ENCODE measurements at places on chromosomes 11 and 22.

- DNase-seq: no peak
Observed at GRCh38 chr11:3015796-3016195, 23.7 kb upstream of the NAP1L4 start.

GRCh38 chr11:34132261-34132965 lies 27.0 kb downstream of the NAT10 start:
- DNase-seq: no peak

- peak; percentile 46 for DNase-seq
Observed at GRCh38 chr11:89490981-89491690, at the start of gene NOX4. Gene NOX4, minus strand, starts transcription at chr11:89491375. Its CDS starts 129 bp downstream, at chr11:89491246.

DNA sequence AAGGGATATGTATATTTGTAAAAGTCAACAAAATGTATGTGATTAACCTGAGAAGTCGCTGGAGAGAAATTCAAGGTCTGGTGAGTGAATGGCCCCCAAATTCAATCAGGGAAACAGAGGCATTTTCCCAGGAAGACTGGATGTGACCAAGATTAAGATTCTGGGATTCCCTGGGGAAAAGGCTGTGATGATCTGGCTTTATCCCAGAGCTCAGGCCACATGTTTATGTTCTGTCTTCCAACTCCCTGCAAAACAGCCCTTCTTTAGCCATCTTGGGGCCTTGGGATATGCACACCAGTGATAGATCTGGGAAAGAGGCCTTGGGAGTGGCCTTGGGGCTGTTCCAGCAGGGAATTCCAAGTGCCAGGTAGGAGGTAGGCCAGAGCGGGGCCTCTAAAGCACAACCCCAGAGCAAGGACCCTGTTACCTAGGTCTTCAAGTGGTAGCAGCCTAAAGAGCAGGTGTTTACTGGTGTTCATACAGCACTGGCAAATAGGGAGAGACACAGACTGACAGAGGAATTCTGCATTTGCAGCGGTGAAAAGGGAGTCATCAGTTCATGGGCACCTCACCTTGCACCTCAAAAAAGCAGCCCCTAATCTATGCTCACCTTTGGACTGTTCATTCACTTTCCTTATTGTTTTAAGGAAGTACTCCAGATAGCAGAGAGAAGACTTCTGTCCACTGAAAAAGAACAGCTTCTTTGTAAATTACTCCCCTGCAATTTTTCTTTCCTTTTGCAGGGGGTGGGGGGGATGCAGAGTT lies 312.4 kb downstream of the BUD13 start:
- DNase-seq: no peak

GRCh38 chr11:57476047-57476756 lies 15.9 kb downstream of the RTN4RL2 start:
- peak; percentile 37 for DNase-seq
